Articular chondrocyte of knee joint (primary cell): ENCODE measurements at places on chromosomes 2 and 18. TPM values are rescaled to one million over a fixed set of nuclear protein-coding genes. Genes with fewer than 3 reads are reported as not detected.

Gene ERFE
- total RNA-seq, result 3.3 and 3.7 TPM in 2 replicates

Gene NOTO
- total RNA-seq, result not detected in 2 replicates

Gene ZNF521
- total RNA-seq, result 135 and 174 TPM in 2 replicates

Gene ANO7
- 0.97 and 1.2 TPM in 2 replicates for total RNA-seq

Gene GALM
- 23.5 and 24.4 TPM in 2 replicates for total RNA-seq

Gene ANKRD30B
- total RNA-seq, result under 0.01 TPM in 1 of 2 replicates, not detected in the other

Gene ACVR1
- 50.5 and 60.1 TPM in 2 replicates for total RNA-seq

Gene CCDC148
- 0.91 and 1.5 TPM in 2 replicates for total RNA-seq

Gene BOLL
- total RNA-seq, result not detected in 2 replicates

Gene RUFY4
- total RNA-seq, result not detected in 2 replicates

Gene CRYGC
- not detected in 2 replicates for total RNA-seq

Gene STK16
- 33.7 and 52.9 TPM in 2 replicates for total RNA-seq

Gene DSC2
- total RNA-seq, result 0.97 and 1.3 TPM in 2 replicates

Gene FKBP1B
- total RNA-seq, result 3.5 and 4.1 TPM in 2 replicates

Gene FSIP2
- total RNA-seq, result 0.54 and 0.78 TPM in 2 replicates

Gene AKAIN1
- total RNA-seq, result not detected in 2 replicates

Gene TAF4B
- total RNA-seq, result 4.6 and 5.0 TPM in 2 replicates

Gene NTSR2
- not detected in 2 replicates for total RNA-seq

Gene GPD2
- 96.6 and 110 TPM in 2 replicates for total RNA-seq

Gene CYS1
- 5.0 and 8.3 TPM in 2 replicates for total RNA-seq

Gene VSNL1
- 0.11 and 0.13 TPM in 2 replicates for total RNA-seq
